ENCODE measurements at places on chromosomes 2 and 18.

- no peak for DNase-seq
Observed at GRCh38 chr2:127254386-127254981, 34.4 kb upstream of the CYP27C1 start.

- DNase-seq, result no peak
Observed at GRCh38 chr18:7071600-7071999, 46.0 kb downstream of the LAMA1 start.

- DNase-seq, result no peak
Observed at GRCh38 chr2:240876475-240877251, 8.0 kb downstream of the AGXT start.

DNA sequence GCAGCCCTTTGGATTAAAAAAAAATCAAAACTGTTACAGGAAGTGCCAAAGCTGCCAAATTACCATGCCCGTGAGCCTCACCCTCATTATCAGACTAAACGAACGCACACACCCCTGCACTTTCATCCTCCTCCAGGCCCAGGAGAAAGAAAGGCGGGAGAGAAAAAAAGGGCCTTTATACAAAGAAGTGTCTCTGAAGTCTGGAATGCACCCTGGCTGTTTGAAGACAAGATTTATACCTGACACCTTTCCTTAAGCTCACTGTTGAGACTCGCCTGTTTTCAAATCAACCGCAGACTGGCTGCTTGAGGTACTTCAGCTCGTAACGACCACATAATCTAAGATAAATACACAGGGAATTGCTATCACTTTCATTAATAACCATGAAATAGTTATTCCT is 31.0 kb downstream of the EDAR start:
- peak; percentile 59 for DNase-seq

- no peak for DNase-seq
Observed at GRCh38 chr2:202944816-202945215, 32.7 kb downstream of the CARF start.

DNA sequence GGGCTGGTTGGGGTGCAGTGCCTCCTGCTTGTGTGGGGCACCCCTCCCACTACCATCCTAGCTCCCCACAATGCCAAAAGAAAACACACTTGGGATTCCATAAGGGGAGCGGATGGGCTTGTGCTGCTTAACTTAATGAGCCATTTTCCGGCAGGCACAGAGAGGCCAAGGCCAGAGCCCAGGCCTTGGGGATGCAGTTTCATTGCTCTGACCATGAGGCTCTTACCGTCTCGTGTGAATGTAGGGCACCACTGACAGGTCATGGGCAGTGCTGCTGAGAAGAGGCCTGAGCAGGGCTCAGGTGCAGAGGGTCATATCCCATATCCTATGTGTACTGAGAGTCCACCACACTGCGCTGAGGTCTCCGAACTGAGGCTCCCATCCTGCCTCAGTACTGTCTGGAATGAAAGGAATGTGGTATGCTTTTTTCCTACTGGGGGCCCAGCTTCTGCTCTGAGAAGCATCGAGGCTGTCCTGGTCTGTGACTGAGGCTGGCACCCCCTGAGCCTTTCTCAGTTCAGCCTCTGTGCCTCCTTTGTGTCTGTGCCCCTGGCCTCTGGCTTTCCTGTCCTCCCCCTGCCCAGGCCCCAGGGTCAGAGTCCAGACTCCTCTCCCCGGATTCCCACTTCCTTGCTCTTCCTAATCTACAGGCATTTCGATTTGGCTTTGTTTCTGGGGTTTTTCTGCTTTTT is 45.2 kb upstream of the MAPRE3 start:
- no peak for DNase-seq

DNA sequence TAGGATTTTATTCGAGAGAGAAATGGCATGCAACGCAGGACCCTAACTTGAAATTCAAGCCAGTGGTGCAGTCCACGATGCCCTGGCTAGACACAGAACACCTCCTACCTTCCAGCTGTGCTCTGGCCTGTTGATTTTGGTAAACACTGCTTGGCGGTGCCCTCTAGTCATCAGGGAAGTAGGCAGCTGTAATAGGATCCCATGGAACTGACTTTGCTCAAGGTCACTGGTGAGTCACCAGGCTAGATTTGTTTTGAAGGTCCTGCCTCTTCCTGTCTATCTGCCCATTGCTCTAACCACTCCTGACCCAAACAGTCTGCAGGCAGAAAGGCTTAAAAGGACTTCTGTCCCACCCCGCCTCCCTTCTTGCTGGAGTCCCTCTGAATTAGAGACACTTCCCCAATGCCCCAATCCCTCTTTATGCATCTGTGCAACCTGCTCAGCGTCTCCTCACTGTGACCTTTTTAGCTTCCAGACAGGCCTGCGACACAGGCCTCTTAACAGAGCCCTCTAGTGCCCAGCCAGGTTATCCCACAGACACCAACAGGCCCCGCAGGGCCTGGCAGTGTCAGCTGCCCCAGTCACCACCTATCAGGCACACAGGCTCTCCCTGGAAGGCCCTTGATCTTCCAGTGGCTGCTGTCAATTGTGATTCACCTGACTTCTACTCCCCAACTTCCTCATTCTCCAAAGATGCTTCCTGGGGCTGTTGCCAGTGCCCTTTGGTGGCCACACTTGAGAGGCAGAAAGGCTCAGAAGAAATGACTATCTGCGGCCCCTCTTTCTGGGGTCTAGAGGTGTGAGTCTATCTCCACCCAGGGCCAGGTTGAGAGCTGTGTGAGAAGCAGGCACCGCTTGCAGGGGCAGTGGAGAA is 5.2 kb downstream of the TMEM127 start:
- DNase-seq, result peak; percentile 45

GRCh38 chr2:232529806-232530547 is 4.0 kb downstream of the CHRND start:
- no peak for DNase-seq

- DNase-seq, result no peak
Observed at GRCh38 chr2:16395601-16396000, 270.0 kb downstream of the CYRIA start.

GRCh38 chr2:134683561-134684112 is 35.2 kb downstream of the TMEM163 start:
- no peak for DNase-seq

DNA sequence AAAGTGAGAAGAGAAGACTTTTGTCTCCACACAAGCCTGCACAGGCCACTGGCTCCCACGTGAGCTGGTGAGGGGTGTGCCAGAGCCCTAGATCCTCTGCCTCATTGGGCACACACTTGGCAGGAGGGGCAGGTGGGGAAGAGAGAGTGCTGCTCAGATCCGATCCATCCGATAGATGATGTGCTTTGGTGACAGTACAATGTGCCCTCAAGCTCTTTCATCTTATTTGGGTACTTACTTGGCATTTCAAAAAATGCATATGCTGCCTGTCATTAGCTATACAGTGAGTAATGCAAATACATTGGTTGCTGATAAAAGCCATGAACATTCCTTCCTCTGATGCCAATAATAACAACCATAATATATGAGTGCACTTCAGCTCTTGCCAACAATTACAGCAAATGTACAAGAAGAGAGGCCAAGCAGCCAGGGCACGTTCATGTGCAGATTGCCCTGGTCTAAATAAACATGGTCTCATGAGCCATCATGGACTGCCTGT is 255.3 kb downstream of the VAPA start:
- no peak for DNase-seq

GRCh38 chr2:231568098-231568784 is 24.4 kb upstream of the TEX44 start:
- no peak for DNase-seq

GRCh38 chr2:190533968-190534309 is 583 bp downstream of the NEMP2 start:
- DNase-seq, result peak; percentile 72

- peak; percentile 79 for DNase-seq
Observed at GRCh38 chr2:96485751-96486651, 19.2 kb downstream of the NEURL3 start.

GRCh38 chr2:207160115-207160514 is 5.6 kb downstream of the KLF7 start:
- DNase-seq, result no peak

DNA sequence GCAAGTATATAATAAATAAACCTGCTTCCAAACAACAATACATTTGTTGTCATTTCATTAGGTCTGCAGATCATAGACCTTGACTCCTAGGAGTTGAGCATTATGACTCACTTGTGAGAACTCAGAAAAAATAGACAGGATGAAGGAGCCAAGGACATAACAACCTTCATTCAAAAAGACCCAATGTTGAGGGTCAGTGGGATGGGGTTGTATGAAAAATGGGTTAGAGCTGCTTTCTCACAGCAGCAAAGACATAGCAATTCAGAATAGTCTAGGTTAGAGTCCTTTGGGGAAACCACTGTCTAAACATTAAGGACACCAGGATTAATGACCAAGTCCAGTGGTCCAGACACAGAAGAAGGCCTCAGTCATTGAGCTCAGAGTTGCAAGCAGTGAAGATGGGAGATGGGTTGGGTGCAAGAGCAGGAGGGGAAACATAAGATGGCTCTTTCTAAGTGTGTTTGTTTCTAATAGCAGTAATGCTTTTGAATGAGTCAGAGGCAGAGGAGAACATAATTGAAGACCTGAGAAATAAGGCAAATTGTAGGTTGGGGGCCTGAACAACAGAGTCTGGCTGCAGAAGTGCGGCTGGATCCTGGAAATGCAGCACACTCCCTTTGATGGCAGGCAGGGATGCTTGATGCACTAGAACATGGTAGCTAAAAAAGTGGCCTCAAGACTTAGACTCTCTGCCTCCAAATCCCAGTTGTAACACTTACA is 3.7 kb upstream of the SERPINB10 start:
- no peak for DNase-seq

DNA sequence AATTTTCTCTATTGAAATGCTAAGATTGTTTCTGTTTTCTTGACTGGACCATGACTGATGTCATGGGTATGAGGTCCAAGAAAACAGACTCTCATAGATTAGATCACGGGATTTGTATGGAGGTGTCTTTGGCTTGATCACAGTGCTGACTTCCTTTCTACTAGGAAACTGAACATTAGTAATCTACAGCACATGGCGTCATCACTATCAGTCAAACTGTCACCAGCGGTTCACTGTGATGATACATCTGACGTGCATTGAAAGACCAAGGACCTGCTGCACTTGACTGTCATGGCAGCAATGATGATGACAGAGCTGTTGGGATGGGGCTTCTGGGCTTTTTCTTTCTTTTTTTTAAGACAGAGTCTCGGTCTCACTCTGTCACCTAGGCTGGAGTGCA is 28.2 kb upstream of the IMPA2 start:
- DNase-seq, result no peak

GRCh38 chr2:218816561-218817011 is 15.0 kb downstream of the PRKAG3 start:
- no peak for DNase-seq

- DNase-seq, result no peak
Observed at GRCh38 chr18:8699126-8699525, 6.2 kb upstream of the MTCL1 start.

DNA sequence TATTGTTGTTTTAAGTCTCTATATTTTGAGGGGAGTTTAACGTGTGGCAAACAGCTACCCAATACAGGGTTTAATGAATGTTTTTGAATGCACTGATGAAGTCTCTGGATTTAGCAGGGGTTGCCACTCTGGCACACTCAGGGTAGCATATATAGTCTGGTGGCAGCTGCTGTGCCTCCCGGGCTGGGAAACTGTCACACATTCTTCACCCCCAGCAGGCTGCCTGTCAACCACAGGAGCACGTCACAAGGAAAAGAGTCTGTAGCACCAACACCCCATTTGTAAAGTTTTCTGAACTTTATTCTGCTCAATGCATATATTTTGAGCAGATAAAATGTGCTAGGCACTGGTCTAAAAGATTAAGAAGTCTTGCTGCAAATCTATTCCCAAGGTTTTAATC is 39.3 kb downstream of the NGEF start:
- DNase-seq, result no peak

DNA sequence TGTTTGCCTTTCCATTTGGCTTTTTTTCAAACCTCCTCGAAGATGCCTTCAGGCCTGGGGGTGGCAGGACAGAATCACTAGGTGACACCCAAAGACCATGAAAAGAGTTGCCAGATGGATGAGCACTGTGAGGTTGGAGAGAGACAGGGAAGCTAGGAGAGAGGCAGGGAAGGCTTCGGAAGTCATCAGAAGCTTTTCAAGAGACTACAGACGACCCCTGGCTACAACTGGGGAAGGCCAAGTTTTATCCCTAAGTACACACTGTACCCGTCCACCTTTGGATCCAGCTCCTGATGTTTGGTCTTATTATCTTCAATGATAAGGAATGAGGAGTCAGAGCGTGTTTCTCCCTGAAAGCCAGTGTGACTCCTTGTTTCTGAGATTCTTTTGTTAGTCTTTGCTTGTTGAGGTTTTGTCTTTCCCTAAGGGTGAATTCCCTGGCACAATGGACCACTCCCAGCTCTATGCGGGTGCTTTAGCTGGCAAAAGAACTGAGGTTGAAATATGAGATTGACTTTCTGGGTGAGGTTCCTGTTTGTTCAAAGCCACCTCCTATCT is 33.4 kb upstream of the SLC9A2 start:
- DNase-seq, result no peak

GRCh38 chr2:61763605-61764034 is 90.2 kb downstream of the FAM161A start:
- DNase-seq, result no peak

GRCh38 chr18:51170664-51171063 is 26.8 kb downstream of the MEX3C start:
- no peak for DNase-seq

GRCh38 chr2:134792186-134792585 is 46.2 kb upstream of the ACMSD start:
- no peak for DNase-seq

- DNase-seq, result no peak
Observed at GRCh38 chr18:44579028-44579702, 101.5 kb upstream of the SETBP1 start.

- no peak for DNase-seq
Observed at GRCh38 chr18:23269928-23270327, 134.6 kb downstream of the CABLES1 start.

- DNase-seq, result no peak
Observed at GRCh38 chr2:121647396-121647795, 1.9 kb downstream of the CLASP1 start.

DNA sequence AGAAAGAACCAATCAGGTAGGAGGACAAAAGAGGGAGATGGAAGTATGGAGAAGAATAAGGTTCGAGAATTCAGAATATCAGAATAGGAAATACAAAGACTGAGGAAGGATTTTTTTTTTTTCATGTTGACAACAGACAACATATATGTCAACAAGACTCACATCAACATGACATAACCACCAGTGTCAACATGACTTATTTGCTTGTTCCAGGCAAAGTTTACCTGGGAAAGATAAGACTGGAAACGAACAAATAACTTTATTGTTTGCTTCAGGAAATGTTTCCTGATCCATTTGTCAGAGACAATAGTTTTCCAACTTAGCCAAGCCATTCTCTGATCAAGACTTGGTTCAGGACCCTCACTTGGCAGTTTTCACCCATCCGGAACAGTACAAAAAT is 321.9 kb upstream of the NETO1 start:
- no peak for DNase-seq

DNA sequence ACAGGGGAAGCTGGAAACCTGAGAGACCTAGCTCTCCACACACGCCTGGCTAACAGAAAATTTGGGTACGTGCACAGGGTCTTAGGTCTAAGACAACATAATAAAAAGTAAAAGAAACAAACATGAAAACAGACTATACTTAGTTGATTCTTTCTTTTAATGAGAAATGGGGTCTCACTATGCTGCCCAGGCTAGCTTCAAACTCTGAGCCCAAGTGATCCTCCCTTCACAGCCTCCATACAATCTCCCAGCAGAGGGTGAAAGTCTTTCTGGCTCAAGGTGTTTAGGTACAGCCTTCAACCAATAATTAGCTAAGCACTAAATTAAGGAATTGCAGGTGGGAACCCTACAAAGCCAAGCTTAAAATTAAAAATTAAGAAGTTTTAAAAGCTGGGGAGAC is 116.2 kb downstream of the MEMO1 start:
- no peak for DNase-seq

GRCh38 chr18:74522635-74523548 is 11.4 kb upstream of the CNDP1 start:
- no peak for DNase-seq

All from CD4-positive, alpha-beta T cell treated with Interleukin-17A for 4 hours (primary cell).